ENCODE measurements at places on chromosomes 3 and 15. TPM values are rescaled to one million over a fixed set of nuclear protein-coding genes. Genes with fewer than 3 reads are reported as not detected.

DNA sequence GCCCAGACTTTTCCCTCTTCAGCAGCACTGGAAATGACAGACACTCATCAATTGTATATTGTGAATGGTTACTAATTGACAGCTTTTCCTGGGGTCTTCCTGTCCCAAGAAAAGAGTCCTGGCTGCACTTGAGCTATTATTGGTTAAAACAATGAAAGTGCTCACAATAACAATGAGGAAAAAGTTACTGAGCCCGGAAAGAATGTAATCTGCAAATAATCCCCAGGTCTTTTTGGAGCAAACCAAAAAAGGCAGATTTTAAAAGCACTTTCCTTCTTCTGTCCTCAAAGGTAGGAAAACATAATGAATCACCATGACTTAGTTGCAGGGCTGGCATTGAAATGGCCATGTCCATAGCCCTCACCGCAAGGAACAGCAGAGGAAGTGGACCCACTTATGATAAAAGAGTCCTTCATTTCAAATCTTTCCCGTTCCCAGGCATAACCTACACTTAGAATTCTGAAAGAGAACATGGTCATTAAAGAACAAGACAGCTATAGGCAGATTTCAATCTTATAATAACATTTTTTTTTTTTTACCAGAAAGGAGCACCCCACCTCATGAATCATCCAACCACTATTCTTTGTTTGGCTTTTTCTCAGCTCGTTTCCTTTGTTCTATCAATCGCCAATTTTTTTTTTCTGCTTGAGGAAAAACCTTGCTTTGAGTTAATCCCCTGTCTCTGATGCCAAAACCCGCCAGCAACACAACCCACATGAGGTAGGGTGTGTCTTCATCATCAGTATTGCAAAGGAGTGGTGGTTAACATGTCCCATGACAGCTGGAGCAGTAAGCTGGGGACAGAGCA lies 35.5 kb upstream of the ATP1B3 start:
- no peak for DNase-seq

DNA sequence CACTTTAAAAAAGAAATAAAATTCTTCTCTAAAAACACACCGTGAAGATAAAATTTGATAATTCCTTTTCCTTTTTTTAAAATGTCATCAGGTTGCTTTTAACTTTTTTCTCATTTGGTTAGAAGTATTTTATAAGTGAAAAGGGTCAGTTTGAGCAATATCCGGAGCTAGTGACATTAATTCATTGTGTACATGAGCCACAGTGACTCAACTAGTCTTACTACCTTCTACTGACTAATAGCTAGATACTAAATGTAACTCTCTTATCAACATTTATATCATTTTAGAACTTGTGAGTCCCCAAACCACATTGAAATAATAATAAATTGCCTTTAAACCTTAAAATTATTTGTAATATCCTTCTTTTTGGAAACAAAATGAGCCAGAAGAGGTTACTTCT lies 101.2 kb upstream of the ZBTB20 start:
- no peak for DNase-seq

DNA sequence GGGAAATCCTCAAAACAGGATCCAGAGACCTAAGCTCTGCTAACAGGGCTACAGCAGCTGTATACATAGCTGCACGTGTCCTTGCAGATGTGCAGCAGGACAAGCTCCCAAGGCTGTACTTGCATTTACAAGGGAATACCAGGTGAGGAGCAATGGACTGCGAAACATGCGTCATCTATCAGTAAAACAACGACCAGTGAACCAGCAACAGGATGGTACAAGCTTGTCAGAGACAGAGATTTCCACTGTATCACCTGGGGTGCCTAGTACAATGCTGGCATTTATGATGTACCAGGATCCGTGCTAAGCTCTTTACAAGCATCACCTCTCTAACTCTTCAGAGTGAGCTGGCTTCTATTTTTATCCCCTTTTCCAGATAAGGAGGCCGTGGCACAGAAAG lies 227.3 kb downstream of the FOXP1 start:
- DNase-seq, result no peak

Gene AMT
- 3.9 TPM for total RNA-seq

DNA sequence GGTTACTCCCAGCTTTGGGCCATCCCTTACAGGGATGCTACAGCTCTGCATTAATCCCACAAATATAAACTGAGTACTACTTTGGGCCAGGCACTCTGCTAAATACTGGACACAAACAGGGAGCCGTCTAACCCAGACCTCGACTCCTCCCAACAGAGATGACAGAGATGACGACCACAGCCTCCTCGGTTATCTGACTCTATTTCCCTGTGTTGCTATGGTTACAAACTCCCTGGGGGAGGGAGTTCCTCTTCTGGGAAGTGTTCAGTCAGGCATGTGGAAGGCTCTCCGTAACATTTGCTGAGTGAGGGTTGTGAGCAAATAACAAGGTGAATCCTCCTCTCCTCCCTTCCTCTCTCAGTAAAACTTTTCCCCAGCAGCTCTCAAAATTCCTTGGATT lies 6.7 kb upstream of the CMTM7 start:
- DNase-seq, result no peak

Gene LRRC31
- not detected for total RNA-seq

Gene KLHL18
- 25.8 TPM for total RNA-seq

Gene SNRPN
- total RNA-seq, result 236 TPM

DNA sequence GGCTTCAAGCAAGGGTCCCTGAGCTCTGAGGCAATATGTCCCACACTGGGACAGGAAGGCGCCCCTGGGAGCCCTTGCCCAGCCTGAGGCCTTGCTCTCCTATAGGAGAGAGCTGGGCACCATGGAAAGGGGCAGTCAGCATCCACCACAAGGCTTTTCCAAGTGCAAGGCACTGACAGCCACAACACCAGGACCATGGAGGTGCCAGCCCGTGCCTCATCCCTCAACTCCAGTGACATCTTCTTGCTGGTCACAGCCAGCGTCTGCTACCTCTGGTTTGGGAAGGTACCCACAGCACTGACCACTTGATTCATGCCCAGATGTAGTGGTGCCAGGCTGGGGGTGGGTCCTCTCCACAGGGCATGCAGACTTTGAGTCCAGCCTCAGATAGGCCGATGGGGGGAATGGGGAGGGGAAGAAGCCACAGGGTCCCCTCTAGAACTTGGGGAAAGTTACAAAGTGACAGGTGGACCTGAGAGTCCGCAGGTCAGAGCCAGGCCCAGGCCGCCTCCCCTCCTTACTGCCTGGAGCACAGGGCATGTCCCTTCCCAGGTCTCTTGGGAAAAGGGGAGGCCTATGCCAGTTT lies 11.8 kb downstream of the VILL start:
- DNase-seq, result no peak

GRCh38 chr15:37094915-37095711 lies 5.2 kb downstream of the MEIS2 start:
- DNase-seq, result no peak

- no peak for DNase-seq
These were observed 237.1 kb downstream of the RYR3 start for GRCh38 chr15:33547876-33548275.

Gene TMEM207
- not detected for total RNA-seq

DNA sequence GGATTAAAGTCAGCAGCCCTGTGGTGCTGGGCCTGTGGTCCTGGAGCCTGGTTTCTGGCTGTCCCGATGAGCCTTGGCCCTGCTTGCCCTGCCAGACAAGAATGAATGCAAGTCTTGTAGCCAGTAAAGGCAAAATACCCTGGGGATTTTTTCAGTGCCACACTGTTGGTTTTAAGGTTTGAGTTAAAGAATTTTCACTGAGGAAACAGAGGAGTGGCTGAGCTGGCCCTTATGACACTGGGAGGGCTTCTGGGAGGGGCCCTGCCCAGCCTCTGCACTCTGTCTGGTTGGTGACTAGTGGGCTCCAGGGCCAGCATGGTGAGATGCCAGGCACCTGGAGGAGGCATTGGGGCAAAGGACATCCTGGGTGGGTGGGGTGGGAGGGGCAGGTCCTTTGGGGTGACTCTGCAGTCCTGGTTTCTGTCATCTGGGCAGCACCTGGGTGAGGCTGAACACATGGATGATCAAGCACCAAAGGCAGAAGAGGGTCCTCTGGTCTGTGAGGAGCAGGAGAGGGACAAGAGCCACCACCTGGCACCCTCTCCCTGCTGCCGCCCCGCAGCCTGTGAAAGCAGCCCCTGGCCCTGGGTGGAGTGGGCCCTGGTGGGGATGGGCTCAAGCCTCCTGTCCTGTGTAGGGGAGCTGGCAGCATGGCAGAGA lies 12.5 kb upstream of the PLA2G4E start:
- DNase-seq, result no peak

DNA sequence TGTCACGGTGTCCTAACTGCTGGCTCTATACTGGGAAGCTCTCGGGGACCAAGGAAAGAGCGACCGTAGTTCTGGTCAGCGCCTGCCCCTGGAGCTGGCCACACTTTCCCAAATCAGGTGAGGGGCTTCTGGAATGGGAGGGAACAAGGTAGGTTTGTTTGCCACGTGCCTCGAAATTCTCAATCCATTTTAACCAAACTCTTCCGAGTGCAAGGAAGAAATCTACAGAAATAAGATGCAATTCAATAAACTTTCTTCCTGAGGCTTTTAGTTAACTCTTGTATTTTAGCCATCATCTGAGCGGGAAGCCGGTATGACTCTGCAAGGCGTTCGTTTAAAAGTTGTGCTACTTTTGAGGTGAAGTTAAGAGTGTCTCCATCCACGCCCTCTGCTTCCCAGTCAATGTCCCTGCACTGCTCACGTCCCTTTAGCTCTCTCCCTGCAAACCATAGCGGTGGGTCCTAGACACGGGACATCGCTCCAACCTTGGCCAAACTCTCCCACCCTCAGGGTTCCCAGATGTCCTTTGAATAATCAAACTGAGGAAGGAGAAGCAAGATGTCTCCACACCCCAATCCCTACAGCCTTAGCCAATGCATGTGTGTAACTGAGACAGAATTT lies 597 bp downstream of the AGTR1 start:
- DNase-seq, result no peak

DNA sequence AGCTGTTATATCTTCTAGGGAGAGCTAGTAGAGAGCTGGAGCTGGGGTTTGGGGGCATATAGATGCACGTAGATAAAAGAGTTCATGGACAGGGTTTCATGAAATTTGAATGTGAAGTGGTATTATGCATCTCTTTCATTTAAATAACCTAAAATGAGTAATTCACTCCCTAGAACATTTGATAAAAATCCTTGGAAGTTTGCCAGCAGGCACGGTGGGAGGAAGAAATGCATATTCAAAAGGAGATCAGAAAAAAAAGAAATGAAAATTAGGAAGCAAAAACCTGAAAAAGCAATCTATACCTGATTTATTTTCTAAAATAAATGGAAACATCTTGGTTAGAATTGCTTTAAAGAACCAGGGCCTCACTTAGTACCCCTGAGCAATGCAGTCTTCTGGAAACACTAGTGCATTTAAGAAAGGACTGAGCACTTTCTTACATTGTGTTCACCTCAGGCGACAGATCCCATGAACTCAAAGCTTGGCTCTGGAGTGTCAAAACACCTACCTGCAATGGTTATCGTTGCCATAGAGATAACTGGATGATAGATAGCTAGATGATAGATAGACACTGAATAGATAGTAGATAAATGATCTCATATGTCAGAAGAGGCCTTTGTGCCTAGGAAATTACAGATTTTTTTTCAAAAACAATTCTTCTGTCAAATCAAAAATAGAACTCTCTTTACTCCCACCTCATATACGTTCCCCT lies 458.6 kb upstream of the THRB start:
- no peak for DNase-seq

Measured in cerebellum (tissue), 4 donors.